Right atrium auricular region (tissue), 2 donors: ENCODE measurements at places on chromosomes 13 and 19. TPM values are rescaled to one million over a fixed set of nuclear protein-coding genes. Genes with fewer than 3 reads are reported as not detected.

- no peak overlapping the region for H3K4me3 ChIP-seq
- H3K27ac ChIP-seq: no peak overlapping the region
- H3K36me3 ChIP-seq: peaks cover 63% of the 10 kb centered on the region
- peaks cover 43% of the 10 kb centered on the region for H3K4me1 ChIP-seq
- no peak for DNase-seq
- H3K27me3 ChIP-seq: no peaks in the 10 kb centered on the region
These were observed 7.9 kb downstream of the TLE5 start for GRCh38 chr19:3054265-3054971.

DNA sequence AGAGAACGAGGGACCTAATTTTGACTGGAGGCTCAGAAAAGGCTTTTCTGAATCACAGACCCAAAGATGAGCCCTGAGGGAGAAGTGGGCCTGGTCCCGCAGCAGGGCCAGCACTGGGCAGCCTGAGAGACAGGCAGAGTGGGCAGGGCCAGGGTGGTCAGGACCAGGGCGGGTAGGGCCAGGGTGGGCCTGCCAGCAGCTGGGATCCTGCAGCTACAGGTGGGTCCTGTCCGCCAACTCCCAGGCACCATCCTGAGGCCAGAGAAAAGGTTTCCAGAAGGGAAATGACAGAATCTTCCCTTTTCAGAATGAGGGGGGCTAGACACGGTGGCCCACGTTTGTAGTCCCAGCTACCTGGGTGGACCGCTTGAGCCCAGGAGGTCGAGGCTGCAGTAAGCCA, 23.7 kb downstream of the LATS2 start:
- H3K27me3 ChIP-seq: no peaks in the 10 kb centered on the region
- H3K4me1 ChIP-seq: no peaks in the 10 kb centered on the region
- H3K4me3 ChIP-seq: no peak overlapping the region

DNA sequence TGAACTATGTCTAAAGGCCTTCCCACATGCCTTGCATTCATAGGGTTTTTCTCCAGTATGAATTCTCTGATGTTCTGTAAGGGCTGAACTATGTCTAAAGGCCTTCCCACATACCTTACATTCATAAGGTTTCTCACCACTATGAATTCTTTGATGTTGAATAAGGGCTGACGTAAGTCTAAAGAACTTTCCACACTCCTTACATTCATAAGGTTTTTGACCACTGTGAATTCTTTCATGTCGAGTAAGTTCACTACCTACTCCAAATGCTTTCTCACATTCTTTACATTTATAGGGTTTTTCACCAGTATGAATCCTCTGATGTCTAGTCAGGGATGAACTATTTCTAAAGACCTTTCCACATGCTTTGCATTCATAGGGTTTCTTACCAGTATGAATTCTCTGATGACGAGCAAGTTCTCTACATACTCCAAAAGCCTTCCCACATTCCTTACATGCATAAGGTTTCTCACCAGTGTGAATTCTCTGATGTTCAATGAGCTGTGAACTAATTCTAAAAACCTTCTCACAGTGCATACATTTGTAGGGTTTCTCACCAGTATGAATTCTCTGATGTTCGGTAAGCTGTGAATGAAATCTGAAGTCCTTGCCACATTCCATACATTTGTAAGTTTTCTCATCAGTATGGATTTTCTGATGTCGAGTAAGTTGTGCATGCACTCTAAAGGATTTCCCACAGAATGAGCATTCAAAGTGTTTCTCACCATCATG, 19.1 kb upstream of the ZNF260 start:
- DNase-seq: no peak
- no peaks in the 10 kb centered on the region for H3K27me3 ChIP-seq
- H3K27ac ChIP-seq: no peak overlapping the region
- peaks cover 91% of the 10 kb centered on the region for H3K36me3 ChIP-seq
- no peaks in the 10 kb centered on the region for H3K4me1 ChIP-seq

DNA sequence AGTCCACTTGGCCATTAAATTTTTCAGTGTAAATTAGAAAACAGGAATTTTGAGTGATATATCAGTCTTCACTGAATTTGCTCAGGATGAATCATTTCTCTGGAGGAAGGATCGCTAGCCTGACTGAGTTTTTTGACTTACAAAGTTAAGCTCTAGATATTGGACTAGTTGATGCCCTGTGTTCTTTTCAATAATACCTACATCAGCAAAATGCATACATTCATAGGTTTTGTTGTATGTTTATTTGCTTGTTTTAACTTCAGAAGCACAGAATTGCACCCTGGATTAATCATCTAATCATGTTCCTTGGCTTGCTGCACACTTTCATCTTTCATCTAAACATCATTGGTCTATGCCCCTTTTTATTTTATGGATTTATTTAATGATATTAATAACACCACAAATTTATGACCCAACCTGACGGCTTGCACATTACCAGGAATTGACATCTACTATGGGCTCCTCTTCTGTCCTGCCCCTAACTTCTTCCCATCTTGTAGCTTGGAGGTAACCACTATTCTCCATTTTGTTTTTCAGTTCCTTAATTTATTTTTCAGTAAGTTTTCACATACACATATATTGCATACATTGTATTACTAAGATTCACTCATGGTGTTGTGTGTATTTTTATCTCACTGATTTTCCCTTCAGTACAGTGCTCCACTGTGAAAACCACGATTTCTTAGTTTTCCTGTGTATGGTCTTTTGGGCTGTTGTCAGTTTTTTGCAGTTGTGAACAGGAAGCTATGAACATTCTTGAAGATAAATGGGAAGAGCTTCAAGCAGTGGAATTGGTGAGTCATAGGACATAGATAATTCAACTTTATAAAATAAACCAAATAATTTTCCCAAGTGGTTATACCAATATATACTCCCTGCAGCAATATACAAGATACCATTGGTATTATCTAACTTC, 23.3 kb downstream of the COMMD6 start:
- no peak overlapping the region for H3K4me3 ChIP-seq
- no peaks in the 10 kb centered on the region for H3K36me3 ChIP-seq
- H3K27ac ChIP-seq: no peak overlapping the region
- DNase-seq: no peak
- H3K4me1 ChIP-seq: no peaks in the 10 kb centered on the region

FAM216B gene
- 23.5 TPM for total RNA-seq

DNA sequence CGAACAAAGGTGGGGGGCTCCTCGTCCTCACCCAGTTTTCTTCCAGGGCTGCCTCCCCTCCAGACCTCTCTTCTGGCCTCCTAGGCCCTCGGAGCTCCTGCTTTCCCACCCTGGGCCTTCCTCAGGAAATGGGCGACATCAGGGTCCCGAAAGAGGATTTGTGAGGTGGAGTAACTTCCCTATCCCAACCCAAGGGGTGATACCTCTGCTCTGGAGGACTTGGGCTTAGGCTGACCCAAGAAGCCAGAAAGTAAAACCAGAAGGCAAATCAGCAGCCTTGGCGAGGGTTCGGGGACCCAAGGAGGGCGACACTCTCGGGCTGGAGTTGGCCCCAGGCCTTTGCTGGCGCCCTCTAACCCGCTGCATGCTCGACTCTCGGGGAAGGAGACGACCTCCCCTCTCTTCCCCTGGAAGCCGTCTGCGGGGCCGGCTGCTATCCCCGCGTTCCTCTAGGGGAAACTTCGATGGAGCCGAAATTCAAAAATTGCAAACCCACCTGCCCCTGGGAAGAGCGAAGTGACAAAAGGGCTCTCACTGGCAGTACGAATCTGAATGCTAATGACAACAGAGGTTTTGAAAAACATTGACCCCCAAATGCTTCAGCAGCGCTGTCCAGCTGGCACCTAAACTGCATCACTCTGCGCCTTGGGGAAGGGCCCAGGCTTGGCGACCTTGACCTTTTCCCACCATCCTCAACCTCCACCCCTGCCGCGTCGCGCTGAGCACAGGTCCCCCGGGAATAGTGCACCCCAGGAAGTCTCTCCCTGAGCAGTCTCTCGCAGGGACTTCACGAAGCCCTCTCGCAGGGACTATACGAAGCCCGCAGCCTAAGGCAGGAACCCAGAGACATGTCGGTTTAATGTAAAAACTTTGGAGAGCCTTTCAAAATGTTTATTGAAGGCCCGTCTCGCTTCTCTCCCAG, 2.4 kb downstream of the PDX1 start:
- H3K4me1 ChIP-seq: peaks cover 34% of the 10 kb centered on the region
- no peak overlapping the region for H3K4me3 ChIP-seq
- H3K27me3 ChIP-seq: peaks cover 82% of the 10 kb centered on the region
- no peaks in the 10 kb centered on the region for H3K36me3 ChIP-seq

- H3K27ac ChIP-seq: no peak overlapping the region
- no peaks in the 10 kb centered on the region for H3K27me3 ChIP-seq
- no peaks in the 10 kb centered on the region for H3K36me3 ChIP-seq
- no peak overlapping the region for H3K4me3 ChIP-seq
These were observed 76.2 kb downstream of the DHRS12 start for GRCh38 chr13:51727634-51728274.

GRCh38 chr13:75764926-75765310, 128.8 kb downstream of the LMO7 start:
- no peak for DNase-seq
- H3K27ac ChIP-seq: no peak overlapping the region
- no peaks in the 10 kb centered on the region for H3K36me3 ChIP-seq
- no peaks in the 10 kb centered on the region for H3K27me3 ChIP-seq
- H3K4me3 ChIP-seq: no peak overlapping the region

IZUMO2 gene
- total RNA-seq: not detected

DNA sequence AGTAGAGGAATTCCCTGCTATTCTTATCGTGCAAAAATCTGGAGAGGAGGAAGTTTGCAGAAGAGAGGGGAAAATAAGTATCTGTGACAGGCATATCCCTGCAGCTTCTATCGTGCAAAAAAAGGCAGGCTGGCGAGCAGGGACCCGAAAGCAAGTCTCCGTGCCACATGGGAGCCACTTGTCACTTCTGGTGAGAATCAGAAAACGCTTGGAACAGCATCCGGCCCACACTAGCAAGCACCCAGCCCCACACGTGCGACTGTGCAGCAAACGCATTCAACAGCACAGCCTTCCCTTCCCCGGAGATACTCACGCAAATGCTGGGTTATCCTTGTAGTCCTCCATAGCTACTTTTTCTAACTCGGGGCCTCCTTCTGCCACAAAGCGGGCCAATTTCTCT, 16.9 kb downstream of the SUGP1 start:
- no peak overlapping the region for H3K4me3 ChIP-seq
- H3K36me3 ChIP-seq: peaks cover 56% of the 10 kb centered on the region
- no peaks in the 10 kb centered on the region for H3K27me3 ChIP-seq
- H3K4me1 ChIP-seq: no peaks in the 10 kb centered on the region
- no peak overlapping the region for H3K27ac ChIP-seq

HCST gene
- total RNA-seq: 3.3 TPM

CLDN10 gene
- not detected for total RNA-seq

DNA sequence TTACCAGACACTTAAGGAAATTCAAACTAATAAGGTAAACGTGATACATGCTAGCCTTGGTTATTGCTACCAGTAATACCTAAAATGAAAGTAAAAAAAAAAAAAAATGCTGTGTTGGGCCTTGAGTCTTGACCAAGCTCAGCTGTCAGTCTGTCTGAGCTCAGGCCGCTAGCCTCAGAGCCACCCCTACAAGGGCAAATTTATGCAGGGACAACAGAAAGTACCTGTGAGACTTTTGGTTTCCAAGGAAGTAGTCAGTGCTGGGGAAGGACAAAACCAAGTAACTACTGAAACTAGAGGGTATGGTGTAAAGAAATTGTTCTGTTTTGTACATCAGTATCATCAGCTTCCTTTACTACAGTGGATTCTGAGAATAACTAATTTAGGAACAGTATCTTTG, 134.3 kb upstream of the SLITRK5 start:
- no peak for DNase-seq
- no peaks in the 10 kb centered on the region for H3K4me1 ChIP-seq
- no peaks in the 10 kb centered on the region for H3K27me3 ChIP-seq
- no peak overlapping the region for H3K27ac ChIP-seq
- H3K4me3 ChIP-seq: no peak overlapping the region
- H3K36me3 ChIP-seq: no peaks in the 10 kb centered on the region

- no peak overlapping the region for H3K27ac ChIP-seq
- DNase-seq: no peak
- no peaks in the 10 kb centered on the region for H3K27me3 ChIP-seq
- no peaks in the 10 kb centered on the region for H3K36me3 ChIP-seq
- H3K4me1 ChIP-seq: peaks cover 9% of the 10 kb centered on the region
These were observed 20.4 kb downstream of the UBL3 start for GRCh38 chr13:29830000-29830399.

APOC4 gene
- total RNA-seq: not detected

BABAM1 gene
- 71.7 TPM for total RNA-seq

DACT3 gene
- total RNA-seq: 25.9 TPM

DNA sequence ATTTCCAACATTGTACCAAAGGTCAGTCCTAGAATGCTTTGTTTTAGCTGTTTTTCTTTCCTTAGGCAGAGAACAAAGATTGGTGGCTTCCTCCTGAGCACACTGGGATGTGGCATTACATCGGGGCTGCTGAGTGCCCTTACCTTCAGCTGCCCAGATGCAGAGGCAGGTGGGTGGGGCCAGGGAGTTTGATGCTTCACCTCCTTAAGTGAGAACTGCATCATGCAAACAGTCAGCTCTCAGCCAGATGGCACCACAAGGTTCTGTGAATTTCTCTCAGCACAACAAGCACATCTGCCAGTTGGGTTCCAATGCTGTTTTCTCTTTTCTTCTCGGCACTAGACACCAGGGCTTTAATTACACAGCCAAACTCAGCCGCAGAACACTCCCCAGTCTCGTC, 87.4 kb upstream of the UBL3 start:
- H3K4me3 ChIP-seq: no peak overlapping the region
- peaks cover 14% of the 10 kb centered on the region for H3K4me1 ChIP-seq
- no peaks in the 10 kb centered on the region for H3K36me3 ChIP-seq
- no peaks in the 10 kb centered on the region for H3K27me3 ChIP-seq
- DNase-seq: no peak

- no peak overlapping the region for H3K27ac ChIP-seq
- no peaks in the 10 kb centered on the region for H3K27me3 ChIP-seq
- H3K4me1 ChIP-seq: no peaks in the 10 kb centered on the region
These were observed 29.0 kb downstream of the CARS2 start for GRCh38 chr13:110676595-110677587.

DNA sequence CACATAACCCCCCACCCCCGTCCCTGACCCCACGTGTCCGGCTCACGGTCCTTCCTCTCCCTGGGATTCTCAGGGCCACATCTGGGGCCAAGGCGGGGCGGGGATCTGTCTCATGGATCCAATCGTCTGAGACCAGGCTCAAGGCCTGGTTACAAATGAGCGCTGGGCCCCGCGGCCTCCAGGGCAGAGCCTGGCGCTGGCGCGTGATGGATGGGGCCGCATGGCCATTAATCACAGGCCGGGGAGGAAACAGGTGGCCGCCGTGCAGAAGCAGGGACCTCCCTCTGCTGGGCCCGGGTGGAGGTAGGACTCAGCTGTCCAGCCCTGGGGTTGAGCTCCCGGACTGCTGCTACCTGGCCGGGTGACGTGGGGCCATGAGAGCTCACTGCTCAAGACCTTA, 5.8 kb upstream of the TLE5 start:
- H3K4me1 ChIP-seq: no peaks in the 10 kb centered on the region
- H3K4me3 ChIP-seq: no peak overlapping the region
- no peaks in the 10 kb centered on the region for H3K27me3 ChIP-seq
- H3K27ac ChIP-seq: no peak overlapping the region

GRCh38 chr19:35247526-35248309, 1.1 kb upstream of the LSR start:
- no peaks in the 10 kb centered on the region for H3K36me3 ChIP-seq
- DNase-seq: peak; percentile 59
- H3K27me3 ChIP-seq: peaks cover 5% of the 10 kb centered on the region
- H3K27ac ChIP-seq: peak overlapping the region; percentile 61
- peaks cover 25% of the 10 kb centered on the region for H3K4me1 ChIP-seq
- H3K4me3 ChIP-seq: peak overlapping the region; percentile 40
